ENCODE measurements at places on chromosomes 4 and X.

GRCh38 chr4:79852305-79852730 is 220.7 kb downstream of the ANTXR2 start:
- no peak for DNase-seq

DNA sequence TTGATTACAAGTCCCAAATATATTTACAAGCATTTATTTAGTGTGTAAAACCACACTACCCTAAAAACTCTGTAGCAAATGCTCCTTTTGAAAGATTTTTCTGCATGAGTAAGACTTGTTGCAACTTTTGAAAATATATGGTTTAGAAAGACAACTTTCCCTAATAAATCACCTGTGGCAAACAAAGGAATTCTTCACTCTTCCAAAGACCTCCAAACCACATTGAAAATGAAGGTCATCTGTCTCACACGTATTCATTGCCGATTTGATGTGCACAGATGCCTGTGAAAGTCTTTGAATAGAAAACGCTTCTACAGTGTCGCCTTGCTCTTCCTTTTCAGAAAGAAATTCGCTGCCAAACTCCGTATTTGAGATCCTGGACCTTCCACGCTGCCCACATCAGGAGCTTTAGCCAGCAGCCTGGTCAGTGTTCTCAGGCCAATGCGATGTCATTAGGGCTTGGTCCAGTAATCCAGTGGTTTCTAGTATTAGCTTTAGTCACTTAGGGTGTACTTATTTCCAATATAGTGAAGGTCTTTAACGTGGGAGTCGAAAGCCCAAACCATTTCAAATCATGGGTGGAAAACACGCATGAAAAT is 22.2 kb downstream of the SPINK2 start:
- DNase-seq = no peak

DNA sequence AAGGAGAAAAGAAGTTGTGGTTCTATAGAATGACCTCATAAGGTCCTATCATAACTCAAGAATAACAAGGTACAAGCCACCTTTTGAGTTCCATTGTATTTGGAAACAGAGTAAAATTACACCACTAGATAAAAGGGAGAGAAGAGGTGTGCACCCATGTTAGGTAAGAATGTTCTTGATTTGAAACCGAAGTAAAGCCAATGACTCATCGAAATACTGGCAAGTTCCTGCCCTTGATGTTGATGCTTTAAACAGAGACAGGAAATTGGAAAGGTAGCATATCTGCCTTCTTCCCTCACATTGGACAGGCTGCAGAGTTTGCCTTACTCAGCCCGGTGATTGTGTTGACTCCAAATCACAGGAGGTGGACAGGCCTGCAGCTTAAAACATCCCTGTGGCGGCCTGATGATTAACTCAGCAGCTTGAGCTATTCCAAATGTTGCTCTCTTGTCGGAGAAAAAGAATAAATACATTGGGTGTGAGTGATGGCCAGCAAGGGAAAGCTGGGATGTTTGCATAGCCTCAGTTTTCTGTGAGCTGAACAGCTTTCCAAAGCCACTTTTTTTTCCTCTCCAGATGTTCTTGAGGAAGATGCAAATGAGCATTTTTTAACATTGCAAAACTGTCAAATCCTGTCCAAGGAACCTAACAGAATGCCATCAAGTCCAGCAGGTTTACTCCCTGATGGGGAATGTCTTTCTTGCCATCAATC is 321.1 kb downstream of the NKX6-1 start:
- DNase-seq = no peak

- no peak for DNase-seq
Measured at GRCh38 chr4:128461291-128462102, 173.9 kb upstream of the PGRMC2 start.

DNA sequence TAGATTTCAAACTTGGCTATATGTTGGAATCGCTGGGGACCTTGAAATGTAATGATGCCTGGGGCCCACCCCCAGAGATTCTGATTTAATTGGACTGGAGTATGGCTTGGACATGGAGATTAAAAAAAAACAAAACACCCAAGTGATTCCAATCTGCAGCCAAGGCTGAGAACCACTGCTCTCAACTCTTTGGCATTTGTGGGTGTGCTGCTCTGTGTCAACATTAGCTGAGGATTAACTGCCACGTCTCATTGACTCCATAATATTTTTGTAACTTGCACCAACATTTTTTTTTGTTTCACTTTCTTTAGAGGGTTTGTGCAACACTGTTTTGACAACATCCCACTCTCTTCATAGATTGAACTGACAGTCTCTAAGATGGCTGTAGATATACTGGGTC is 41.1 kb upstream of the PDK3 start:
- no peak for DNase-seq
